Activated CD4-positive, alpha-beta memory T cell treated with anti-CD3 and anti-CD28 coated beads, Interleukin-2, amount 10 ng/mL, durations not matched to agents 7 days and 5 days (primary cell): ENCODE measurements at places on chromosomes 4 and X. TPM values are rescaled to one million over a fixed set of nuclear protein-coding genes. Genes with fewer than 3 reads are reported as not detected.

Gene NXF2
- total RNA-seq = not detected

Gene UGT2B15
- total RNA-seq = not detected

DNA sequence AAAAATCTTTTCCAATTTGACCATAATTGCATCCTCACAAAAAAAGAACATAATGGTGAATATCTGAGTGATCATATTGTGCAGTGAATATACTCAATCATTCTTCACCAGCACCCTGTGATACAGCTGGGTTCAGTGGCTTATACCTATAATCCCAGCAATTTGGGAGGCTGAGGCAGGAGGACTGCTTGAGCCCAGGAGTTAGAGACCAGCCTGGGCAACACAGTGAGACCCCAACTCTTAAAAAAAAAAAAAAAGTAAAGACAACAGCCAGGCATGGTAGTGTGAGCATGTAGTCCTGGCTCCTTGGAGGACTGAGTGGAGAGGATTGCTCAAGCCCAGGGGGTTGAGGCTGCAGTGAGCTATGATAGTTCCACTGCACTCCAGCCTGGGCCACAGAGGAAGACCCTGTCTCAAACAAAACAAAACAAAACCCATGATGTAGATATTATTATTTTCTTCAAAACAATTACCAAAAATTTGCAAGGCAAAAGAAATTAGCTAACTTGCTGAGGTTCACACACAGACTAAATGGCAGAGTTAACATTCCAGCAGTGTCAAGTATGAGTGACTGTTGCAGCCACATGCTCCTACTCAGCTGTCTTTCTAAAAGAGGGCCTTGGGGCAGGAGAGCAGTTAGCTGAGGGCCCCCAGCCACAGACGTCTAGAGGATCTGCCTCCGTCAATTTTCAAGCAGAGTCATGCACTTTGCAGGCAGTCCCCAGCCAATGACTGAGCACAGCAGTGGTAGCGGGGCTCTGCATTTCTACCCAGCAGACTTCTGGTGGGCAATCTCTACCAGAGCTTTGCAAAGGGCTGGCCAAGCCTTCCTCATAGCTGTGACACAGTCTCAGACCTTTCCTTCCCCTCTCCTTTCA, 33.4 kb downstream of the ADGRA3 start:
- DNase-seq = no peak

Gene NPY2R
- not detected for total RNA-seq

- DNase-seq = no peak
Observed at GRCh38 chr4:10032625-10033024, 11.3 kb upstream of the SLC2A9 start.

GRCh38 chr4:2249526-2250356, 7.8 kb upstream of the HAUS3 start:
- peak; percentile 11 for DNase-seq

Gene NAP1L3
- 1.3 TPM for total RNA-seq

Gene CCSER1
- 0.50 TPM for total RNA-seq

DNA sequence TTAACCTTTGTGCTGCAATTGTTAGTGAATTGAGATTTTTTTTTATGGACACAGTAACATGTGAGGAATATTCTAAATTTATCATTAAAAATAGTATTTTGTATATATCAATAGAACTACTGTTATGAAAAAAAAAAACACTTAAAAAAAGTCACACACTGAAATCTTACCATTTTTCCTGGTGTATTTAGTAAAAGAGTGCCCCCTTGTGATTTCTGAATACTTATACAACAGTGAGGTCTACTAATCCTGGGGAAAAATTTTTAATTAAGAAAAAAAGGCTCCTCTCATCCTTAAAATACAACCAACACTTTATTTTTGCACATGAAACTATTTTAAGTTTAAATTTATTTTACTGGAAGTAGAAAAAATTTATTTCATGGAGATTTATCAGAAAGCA, 56.4 kb upstream of the SPOCK3 start:
- no peak for DNase-seq

Gene SORBS2
- total RNA-seq = not detected

Gene NAP1L2
- 2.6 TPM for total RNA-seq

Gene HSFX2
- not detected for total RNA-seq

Gene EREG
- not detected for total RNA-seq

DNA sequence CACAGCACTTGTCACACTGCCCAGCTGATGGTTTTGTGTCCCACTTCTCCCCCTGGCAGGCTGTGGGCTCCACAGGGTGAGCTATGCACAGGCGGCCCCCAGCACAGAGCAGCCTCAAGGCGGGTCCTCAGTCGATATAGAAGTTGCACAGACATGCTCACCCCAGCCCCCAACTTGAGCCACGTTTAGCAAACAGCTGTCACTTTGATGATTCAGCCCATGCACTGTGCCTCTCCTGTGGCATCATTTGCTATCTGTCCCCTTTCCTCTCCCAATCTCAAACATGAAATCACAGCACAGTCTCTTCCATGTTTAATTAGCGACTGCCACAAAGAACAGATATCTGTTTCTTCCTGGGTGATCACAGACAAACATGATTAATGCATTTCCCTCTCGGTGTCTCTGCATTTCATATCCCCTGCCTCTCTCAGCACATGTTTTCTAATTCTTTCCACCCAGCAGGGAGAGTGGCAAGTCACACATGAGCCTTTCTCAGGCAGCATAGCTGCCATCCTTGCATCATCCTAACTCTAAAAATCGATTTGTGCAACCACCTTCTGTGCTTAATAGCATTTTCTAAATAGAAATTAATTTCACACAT, 204.9 kb downstream of the EVC2 start:
- no peak for DNase-seq

GRCh38 chrX:17411205-17411604, 36.2 kb downstream of the NHS start:
- DNase-seq = no peak

Gene AASDH
- total RNA-seq = 11.1 TPM

- DNase-seq = no peak
Observed at GRCh38 chr4:176453079-176453478, 133.3 kb downstream of the SPCS3 start.

GRCh38 chr4:140790765-140791164, 34.6 kb upstream of the TBC1D9 start:
- no peak for DNase-seq

Gene ZNF827
- 10.3 TPM for total RNA-seq

DNA sequence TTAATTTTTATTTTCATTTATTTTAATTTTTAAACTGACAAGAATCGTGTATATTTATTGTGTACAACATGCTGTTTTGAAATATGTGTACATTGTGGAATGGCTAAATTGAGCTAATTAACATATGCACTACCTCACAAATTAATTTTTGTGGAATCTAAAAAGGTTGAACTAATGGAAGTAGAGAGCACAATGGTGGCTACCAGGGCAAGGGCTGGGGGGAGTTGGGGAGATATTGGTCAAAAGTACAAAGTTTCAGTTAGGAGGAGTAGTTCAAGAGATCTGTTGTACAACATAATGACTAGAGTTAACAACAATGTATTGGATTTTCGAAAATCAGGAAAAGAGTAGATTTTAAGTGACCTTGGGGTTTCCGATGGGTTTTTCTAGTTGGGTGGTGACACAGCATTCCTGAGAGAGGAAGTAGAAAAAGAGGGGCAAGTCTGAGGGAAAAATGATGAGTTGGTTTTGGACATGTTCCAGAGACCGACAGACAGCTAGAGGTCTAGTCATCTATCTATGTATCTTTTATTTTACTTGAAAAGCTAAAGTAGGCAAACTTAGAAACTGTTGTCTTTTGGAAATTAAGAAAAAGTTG, 23.2 kb downstream of the APOO start:
- no peak for DNase-seq
